ENCODE measurements at places on chromosomes 5 and 9.

DNA sequence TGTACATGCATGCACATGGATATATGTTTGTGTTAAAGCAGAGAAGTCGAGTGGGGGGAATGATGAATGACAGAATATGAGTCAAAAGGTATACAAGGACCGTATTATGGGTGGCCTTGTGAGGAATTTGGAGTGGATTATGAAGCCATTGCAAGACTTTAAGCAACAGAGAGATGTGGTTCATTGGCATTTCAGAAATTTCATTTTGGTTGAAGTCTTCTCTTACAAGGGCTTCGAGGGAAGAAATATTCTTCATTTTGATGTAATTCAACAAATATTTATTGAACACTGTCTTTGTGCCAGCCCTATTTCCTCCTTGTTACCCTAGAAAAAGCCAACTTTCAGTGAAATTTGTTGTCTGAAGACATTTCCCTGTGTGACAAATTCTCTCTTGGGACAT, 83.9 kb upstream of the SLCO6A1 start:
- no peak for DNase-seq

DNA sequence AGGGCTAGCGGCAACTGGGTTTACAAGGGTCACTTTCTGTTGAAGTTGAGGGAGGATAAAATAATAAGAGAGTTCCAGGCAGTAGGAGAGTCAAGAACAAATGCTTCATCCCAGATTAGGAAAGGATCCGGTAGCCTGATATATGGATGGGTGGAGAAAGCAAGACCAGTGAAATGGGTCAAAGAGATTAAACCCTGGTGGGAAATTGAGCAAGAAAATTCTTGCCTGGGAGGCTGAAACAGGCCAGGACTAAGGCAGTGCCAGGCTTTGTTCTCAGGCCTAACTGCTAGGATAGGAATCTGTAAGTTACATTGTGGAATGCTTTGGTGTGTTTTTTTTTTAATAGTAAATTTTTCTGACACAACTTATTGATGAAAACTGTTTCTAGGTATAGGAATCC, 257.4 kb upstream of the RFX3 start:
- DNase-seq, result no peak

DNA sequence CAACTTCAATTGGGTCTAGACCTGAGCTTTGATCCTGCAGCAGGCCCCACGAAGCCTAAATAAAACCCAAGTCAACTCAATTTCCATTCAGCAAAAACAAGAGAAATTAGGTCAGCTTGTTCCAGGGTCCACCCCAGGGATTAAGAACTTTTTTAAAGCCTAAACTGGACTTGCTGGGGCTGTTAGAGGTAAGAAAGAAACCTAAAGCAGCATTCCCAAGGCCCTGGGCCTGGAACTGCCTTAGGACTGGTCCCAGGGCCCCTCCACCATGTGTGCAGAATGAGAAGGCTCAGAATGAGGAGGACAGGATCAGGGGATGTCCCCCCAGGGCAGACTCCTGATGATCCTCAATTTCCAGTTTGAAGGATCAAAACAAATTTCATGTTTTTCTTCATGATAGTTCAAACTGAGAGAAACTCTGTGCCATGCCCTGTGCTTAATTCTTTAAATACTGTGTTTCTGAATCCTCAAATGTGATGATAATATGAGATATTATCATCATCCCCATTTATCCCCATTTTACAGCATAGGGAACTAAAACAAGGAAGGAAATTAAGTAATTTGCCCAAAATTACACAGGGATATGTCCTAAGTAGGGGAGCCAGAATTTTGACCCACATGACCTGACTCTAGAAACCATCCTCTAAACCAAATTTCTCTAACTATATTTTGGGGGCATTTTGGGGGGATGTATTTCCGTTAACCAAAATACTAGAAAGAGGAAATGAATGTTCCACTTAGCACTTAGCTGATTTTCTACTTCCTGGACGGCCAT, 64.5 kb downstream of the DENND1A start:
- DNase-seq, result no peak

GRCh38 chr9:12684974-12685373, 8.2 kb upstream of the TYRP1 start:
- no peak for DNase-seq

- no peak for DNase-seq
Measured at GRCh38 chr5:141877356-141878185, 639 bp downstream of the PCDH1 start.

- DNase-seq, result no peak
Measured at GRCh38 chr9:89955144-89955543, 350.3 kb downstream of the GADD45G start.

DNA sequence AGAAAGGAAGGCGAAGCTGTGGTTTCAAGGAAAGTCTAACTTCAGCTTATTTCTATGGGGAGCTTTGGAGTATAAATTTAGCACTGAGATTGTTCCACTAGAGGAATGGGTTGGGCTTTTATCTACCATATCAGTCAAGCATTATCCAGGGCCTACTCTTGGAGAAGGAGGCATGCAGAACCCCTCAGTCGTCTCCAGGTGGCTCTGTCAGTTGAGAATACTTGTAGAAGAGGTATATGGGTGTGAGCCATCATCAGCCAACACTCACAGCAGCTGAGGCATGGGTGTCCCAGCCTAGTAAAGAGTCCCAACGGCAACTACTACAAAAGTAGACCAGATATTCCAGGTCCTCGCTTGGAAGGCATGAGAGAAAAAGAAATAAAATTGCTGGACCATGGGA, 548.5 kb upstream of the GRAMD2B start:
- DNase-seq, result no peak

DNA sequence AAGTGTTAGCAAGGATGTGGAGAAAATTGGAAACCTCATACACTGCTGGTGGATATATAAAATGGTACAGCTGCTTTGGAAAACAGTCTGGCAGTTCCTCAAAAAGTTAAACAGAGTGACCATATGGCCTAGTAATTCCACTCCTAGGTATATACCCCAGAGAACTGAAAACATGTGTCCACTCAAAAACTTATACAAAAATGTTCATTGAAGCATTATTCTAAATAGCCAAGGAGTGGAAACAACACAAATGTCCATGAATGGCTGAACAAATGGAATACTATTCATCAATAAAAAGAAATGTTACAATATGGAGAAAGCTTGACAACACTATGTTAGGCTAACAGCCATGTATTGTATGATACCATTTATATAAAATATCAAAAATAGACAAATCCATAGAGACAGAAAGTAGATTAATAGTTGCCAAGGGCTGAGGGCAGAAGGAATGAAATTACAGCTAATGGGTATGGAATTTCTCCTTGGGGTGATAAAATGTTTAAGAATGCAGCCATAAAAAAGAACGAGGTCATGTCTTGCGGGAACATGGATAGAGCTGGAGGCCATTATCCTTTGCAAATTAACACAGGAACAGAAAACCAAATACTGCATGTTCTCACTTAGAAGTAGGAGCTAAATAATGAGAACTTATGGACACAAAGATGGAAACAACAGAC, 33.6 kb upstream of the FBP1 start:
- DNase-seq, result no peak

- no peak for DNase-seq
Measured at GRCh38 chr9:33320568-33321261, 30.4 kb downstream of the NFX1 start.

DNA sequence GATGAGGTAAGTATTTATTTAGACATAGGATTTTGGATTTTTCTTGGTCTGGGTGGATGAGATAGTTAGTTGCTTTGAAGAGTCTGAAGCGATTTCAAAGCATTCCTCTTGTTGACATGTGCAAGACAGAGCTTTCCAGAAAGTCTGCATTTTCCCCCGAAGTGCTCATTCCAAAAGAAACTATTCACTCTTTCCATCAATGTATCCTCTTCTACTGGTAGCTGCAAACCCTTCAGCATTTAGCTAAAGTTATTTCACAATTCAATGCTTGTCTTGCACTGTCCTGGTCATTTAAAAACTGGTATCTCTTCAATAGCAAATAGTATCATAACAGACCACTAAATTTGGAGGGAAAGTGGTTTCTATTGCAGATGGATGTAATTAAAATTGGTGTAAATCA, 13.0 kb downstream of the NREP start:
- no peak for DNase-seq

GRCh38 chr9:110938242-110938641, 100.0 kb downstream of the LPAR1 start:
- DNase-seq, result no peak

GRCh38 chr5:56829137-56829908, 14.0 kb downstream of the MAP3K1 start:
- no peak for DNase-seq

DNA sequence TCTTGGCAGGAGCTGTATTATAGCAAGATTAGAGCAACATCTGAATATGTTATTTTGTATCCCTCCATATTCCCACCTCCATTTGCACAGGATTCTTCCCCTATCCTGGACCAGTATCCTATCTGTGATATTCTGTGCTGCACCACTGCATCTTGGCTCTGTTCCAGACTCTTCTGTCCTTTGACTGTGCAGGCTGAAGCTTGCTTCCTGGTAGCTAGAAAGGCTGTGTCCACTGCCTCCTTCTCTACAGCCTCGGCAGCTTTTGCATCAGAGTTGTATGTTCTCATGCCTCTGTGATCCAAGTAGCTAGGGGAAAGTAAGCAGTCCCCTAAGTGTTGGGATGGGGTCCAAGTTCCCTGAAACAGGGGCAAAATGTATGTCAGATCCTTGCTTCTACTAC, 104.1 kb downstream of the GAS1 start:
- no peak for DNase-seq

DNA sequence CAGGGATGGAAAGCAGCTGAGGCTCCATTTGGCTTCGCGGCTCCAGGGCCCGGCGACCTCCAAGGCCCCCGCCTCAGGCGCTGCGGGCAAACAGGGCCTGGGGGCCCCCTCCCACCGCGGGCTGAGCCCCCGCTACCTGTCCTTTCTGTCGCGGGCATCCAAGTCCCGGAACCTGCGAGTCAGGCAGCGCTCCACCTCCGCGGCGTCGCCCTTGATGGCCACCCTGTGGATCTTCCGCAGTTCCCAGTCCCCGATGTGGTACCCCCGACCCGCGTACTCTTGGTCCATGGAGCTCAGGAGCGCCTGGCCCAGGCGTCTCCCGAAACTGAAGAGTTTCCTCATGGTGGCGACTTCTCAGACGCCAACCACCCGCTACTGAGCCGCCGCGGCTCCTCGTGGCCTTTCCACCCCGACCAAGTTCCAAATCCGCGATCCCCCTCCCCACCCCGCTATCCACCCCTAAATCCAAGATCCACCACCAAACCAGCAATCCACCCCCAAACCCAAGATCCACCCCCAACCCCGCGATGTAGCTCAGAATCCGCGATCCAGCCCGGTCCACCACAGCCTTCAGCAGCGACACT, 86.5 kb upstream of the CCDC180 start:
- DNase-seq, result no peak

DNA sequence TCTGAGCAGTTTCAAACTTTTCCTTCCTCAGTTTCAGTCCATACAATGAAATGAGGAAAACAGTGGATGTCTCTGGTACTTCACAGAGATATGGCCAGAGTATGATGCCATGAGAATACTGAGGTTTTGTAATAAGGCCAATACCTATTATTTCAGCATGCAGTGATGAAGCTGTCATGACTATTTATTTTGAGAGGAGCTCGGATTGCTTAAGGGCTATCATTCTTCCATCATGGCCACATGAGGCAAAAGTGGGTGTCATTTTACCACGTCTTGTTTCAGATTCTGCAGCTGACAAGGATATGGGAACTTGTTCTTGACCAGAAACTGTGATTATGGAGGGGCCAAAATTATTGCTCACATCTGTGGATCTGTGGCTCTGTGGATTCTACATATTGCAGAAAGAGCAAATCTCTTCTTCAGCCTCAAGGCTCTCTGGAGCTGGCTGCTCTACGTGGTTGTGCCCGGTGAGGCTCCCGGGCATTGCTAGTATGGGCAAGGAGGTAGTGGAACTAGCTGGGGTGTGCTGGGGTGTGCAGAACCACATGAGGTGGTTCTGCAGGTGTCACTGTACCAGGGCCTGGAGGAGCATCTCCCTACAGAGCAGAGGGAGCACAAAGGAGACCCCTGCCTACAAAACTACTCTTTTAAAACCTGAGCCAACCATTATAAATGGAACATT, 180.3 kb downstream of the SEMA6A start:
- DNase-seq, result no peak

- DNase-seq, result no peak
Measured at GRCh38 chr5:103904651-103905050, 342.1 kb upstream of the NUDT12 start.

DNA sequence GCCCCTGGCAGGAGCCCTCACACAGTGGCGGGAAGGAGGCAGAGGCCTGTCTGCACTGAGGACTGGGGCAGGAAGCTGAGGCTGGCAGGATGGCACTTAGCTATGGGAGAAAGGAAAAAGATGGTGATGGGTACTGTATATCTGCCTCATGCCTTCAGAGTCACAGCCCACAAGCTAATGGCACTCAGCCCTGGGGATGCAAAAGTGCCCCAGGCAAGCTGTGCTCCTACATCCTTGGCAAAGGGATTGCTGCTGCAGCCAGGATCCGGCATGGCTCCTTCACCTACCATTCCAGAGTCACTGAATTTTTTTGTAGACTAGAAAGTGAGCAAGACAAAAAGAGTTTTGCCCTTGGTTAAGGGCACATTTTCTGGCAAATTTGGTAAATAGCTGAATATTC, 8.7 kb downstream of the ACSL6 start:
- DNase-seq, result no peak

- DNase-seq, result no peak
Measured at GRCh38 chr5:35741126-35741716, 115.5 kb upstream of the IL7R start.

DNA sequence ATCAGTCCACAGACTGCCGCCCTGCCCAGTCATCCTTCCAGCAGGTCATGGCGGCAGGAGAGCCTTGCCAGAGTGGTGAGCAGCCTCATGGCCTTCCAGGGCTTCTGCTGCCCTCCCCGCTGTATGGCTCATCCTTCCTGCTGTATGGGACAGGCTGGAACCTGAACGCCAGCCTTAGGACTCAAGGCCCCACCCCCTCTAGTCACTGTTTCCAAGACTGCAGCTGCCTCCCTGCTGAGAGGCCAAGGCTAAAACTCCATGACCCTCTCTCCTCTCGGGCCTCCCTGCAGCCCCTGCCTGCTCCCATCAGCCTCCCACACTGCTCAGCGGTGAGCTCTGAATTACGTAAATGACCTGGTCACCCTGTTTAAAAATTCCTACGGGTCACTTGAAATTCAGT, 227.5 kb downstream of the AGTPBP1 start:
- no peak for DNase-seq

DNA sequence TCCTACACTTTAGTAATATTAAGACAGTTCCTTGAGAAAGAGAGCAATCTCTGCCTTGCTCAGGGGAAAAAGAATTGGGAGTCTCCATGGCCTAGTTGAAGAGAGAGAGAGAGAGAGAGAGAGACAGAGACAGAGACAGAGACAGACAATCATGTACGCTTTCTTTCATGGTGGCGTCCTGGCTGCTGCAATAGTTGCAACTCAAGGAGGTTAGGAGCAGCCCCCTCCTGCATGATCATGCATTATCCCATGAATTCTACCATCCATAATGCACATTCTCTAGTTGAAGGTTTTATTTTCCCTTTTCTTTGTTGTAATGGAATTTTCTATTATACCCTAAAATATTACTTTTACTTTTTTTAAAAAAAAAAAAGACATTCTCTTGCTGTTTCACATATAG, 50.7 kb downstream of the PPP2R2B start:
- DNase-seq, result no peak

GRCh38 chr5:50749873-50750272, 83.4 kb downstream of the PARP8 start:
- no peak for DNase-seq

GRCh38 chr5:3026099-3026498, 274.6 kb upstream of the IRX2 start:
- DNase-seq, result no peak

GRCh38 chr5:36820900-36821299, 55.7 kb upstream of the NIPBL start:
- DNase-seq, result no peak

GRCh38 chr5:139462586-139463276, at the start of gene ECSCR:
ECSCR (minus strand) TSS chr5:139462743; CDS start chr5:139462670, 73 bp downstream.
- DNase-seq, result no peak

- no peak for DNase-seq
Measured at GRCh38 chr9:93967020-93967803, 12.1 kb upstream of the BARX1 start.

All from stimulated activated CD8-positive, alpha-beta memory T cell treated with anti-CD3 and anti-CD28 coated beads, Interleukin-15, amount 100 ng/mL, for 1 hour (primary cell).